Kasumi-1 (cell line): ENCODE measurements at places on chromosomes 16 and 17.

- DNase-seq, result no peak
These were observed 26.3 kb upstream of the ATP2A3 start for GRCh38 chr17:3990386-3991127.

- DNase-seq, result peak; percentile 66
These were observed 41.3 kb downstream of the GAS7 start for GRCh38 chr17:10156948-10157607.

GRCh38 chr17:41793784-41794539, 7.5 kb upstream of the JUP start:
- no peak for DNase-seq

DNA sequence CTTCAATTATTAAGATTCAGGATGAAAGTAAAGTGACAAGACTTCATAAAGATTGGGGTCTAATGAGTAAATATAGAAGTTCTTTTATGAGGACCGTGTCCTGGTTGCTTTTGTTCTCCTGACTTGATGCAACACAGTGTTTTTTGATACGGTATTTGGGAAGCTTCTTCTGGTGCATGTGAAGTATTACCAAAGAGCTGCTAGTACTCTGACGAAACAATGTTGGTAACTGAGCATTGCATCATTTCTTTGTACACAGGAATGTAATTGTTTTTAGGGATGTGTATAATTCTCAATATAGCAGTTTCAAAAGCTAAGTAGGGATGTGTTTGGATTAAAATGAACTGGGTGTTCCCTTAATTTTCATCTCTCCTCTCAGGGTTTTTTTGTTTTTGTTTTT, 15.9 kb downstream of the KPNB1 start:
- DNase-seq, result no peak

DNA sequence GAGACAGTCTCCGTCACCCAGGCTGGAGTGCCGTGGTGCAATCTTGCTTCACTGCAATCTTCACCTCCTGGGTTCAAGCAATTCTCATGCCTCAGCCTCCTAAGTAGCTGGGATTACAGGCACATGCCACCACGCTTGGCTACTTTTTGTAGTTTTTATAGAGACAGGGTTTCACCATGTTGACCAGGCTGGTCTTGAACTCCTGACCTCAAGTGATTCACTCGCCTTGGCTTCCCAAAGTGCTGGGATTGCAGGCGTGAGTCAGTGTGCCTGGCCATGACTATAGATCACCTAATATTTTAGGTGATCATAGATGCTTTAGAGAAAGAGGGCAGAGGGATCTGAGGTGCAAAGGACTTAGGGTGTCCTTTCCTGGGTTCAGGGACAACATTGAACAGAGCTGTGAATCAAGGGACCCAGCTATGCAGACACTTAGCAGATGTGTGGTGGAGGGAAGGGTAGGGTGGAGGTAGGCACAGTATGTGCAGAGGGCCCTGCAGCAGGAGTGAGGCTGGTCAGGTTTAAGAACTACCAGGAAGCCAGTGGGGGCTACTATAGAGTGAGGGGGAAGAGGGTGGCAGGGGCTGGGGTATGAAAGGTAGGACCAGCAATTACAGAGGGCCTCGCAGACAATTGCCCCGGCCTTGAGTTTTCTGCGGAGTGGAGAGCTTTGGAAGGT, 116.5 kb downstream of the CMIP start:
- DNase-seq, result no peak

- DNase-seq, result no peak
These were observed 1.1 kb downstream of the KRTAP9-9 start for GRCh38 chr17:41256291-41256685.

GRCh38 chr17:18280766-18281371, 20.4 kb downstream of the MIEF2 start:
- DNase-seq, result no peak

GRCh38 chr17:41013606-41014005, 4.7 kb upstream of the KRTAP3-1 start:
- no peak for DNase-seq

- DNase-seq, result no peak
These were observed 5.1 kb downstream of the NME3 start for GRCh38 chr16:1766231-1766630.

GRCh38 chr17:1518410-1518809, 2.0 kb upstream of the INPP5K start:
- no peak for DNase-seq

- DNase-seq, result no peak
These were observed 174.0 kb upstream of the GSE1 start for GRCh38 chr16:85438981-85439685.

DNA sequence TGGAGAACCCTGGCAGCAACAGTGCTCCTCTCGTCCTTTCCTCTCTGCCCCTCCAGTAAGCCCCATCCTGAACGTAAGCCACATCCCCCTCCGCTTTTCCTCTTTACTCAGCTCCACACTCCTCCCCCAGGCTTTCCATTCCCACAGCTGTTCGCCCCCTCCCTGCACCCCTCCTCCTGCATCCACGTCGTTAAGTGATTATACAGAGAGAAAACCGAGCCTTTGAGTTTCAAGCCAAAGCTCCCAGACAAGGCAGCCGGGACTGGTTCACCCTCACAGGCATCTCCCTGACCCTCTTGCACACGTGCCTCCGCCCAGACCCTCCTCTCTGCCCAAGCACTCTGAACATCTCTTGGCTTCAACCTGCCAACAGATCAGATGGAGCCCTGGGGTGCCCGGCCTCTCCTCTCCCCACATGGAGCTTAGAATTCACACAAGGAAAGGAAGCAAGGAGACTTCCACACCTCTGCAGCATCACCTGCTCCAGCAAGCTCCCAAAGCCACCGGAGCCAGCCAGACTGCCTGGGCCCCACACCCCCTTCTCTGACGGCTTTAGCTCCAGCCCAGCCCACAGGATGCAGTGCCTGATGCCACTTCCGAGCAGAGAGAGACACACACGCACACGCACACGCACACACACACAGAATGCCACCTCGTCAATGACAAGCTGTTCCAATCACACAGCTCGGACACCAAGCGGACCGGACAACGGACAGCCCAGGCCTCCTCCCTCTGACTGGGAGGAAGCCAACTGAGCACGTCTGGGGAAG, 99.9 kb upstream of the CCL2 start:
- DNase-seq, result no peak

- DNase-seq, result no peak
These were observed 480.1 kb downstream of the SOX9 start for GRCh38 chr17:72600934-72601333.

DNA sequence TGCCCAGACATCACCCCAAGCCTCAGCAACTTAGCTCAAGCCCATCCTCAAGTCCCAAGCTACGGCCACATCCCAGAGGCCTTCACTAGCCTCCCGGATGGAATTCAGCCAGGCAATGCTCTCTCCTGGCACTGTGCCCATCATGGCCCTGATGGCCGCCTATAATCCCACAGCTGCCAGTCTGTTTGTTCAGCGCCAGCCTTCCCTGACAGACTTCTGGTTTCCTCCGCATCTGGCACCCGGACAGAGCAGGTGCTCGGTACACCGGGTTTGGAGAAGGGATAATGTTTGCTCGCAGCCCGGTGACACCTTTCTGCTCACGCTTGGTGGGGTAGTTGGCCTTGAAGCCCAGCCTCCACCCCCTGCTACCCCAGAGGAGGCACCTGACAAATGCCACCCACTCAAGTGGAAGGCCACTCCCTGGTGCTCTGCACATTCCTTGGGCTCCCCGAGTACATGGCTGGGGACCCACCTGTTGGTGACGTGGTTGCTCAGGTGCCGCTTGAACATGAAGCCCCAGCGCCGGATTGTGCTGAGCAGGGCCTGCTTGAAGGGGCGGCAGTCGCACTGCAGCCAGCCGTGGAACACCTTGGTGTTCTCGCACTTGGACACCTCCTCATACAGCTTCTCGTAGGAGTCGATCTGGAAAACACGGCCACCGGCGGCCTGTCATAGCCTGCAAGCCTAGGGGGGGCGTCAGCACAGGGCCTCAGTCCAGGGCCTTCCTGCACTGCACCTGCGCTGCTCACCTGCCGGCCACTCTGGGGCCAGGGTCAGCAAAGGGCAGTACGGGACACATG, 47.1 kb downstream of the DNAH17 start:
- DNase-seq, result no peak

- no peak for DNase-seq
These were observed 63.6 kb upstream of the ERCC4 start for GRCh38 chr16:13856398-13856797.
